MCF 10A (cell line): ENCODE measurements at places on chromosomes 5 and 9. TPM values are rescaled to one million over a fixed set of nuclear protein-coding genes. Genes with fewer than 3 reads are reported as not detected.

DNA sequence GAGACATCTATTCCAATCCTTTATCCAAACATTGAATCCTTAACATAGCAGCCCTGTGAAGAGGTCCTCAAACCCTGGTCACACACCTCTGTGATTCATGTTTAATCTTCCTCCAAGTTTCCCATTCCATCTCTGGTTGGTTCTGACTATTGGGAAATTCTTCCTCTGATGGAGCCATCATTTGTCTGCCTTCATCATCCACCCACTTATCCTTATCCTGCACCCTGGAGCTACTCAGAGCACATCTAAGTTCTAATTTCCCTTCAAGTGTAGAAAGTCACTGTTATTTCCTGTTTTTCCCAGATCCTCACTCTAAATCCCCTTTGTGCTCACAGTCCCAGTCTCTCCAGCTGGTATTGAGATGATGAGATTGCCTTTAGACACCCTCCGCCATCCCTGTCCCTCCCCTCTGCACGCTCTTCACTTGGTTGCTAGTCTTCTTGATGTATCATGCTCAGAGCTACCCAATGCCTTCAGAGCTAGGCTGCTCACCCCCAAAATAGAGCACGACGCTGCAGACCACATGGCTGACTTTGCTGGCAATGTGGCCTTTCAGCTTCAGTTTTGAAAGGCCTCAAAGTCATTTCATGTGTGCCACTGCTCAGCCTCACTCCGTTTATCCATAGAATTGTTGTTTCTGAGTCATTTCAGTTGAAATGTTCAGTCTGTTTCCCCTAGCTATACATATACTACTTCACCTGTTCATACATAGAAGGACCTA, 154.3 kb downstream of the PALM2AKAP2 start:
- no peak for DNase-seq

- DNase-seq: no peak
Observed at GRCh38 chr9:90538566-90538965, 104.1 kb downstream of the DIRAS2 start.

The FAXDC2 gene
- 0.79 and 2.1 TPM in 2 replicates for total RNA-seq

DNA sequence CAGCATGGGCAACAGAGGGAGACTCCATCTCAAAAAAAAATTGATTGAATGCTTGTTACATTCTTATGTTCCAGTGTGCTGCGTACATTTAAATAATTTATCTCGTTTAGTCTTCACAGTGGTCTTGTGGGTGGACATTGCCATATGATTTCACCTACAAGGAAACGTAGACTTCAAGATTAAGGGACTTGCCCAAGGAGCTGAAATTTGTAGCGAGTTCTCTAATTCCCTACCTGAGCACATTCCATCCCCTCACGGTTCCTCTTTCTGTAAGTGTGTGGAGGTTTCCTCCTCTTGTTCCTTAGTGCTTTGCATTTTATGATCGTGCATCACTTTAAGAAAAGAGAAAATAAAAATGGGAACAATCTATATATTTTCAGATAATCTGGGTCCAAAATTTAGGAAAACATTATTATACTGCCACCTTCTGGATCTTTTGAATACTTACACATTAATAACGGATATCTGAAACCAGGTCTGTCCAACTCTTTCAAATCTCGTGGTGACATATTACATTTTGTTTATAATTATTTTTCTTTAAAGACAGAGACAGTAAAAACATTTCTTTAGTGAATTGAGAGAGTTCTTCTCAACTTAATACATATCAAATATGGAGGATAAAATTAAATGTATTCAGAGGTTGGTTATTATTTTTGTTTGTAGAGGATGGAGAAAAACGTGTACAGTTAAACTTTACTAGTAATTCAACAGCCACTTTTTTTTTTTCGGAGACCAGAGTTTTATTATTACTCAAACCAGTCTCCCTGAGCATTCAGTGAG, 29.9 kb upstream of the C7 start:
- DNase-seq: peak; percentile 38

DNA sequence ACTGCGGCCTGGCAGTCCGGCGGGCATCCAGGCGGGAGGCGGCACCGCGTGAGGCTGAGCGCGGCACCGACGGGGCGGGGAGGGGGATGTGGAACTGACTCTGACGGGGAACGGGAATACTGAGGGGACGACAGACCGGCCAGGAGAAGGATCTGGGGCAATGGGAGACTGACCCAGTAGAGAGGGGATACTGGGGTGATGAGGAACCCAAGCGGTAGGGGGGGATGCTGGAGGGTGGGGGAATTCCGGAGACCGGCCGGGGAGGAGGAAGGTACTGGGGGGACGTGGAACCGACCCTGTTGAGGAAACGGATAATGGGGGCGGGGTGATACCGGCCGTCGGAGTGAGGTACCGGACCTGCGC, 423 bp downstream of the IPPK start:
- no peak for DNase-seq

- no peak for DNase-seq
Observed at GRCh38 chr5:131148835-131149234, 16.2 kb downstream of the HINT1 start.

The GIN1 gene
- 12.1 and 16.2 TPM in 2 replicates for total RNA-seq
